Foreskin keratinocyte (primary cell): ENCODE measurements at places on chromosomes 1 and 21.

DNA sequence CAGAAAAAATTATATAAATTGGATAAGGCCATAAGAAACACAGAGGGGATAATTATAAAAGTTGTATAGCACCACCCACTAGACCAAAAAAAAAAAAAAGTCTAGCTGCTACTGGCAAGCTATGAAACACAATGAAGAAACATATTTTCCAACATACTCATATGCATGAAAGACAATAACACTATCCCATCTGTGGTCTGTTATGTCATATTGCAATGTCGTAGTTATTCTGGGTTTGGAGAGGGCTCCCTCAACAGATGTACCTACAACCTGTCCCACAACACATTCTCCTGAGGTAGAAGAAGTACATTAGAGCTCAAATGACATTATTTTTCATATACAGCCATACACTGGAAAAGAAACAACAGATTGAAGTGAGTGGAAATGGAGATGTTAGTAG lies 517.6 kb upstream of the ADGRL4 start:
- DNase-seq = no peak

- DNase-seq = no peak
These were observed 6.5 kb downstream of the DCAF8 start for GRCh38 chr1:160255781-160256300.

DNA sequence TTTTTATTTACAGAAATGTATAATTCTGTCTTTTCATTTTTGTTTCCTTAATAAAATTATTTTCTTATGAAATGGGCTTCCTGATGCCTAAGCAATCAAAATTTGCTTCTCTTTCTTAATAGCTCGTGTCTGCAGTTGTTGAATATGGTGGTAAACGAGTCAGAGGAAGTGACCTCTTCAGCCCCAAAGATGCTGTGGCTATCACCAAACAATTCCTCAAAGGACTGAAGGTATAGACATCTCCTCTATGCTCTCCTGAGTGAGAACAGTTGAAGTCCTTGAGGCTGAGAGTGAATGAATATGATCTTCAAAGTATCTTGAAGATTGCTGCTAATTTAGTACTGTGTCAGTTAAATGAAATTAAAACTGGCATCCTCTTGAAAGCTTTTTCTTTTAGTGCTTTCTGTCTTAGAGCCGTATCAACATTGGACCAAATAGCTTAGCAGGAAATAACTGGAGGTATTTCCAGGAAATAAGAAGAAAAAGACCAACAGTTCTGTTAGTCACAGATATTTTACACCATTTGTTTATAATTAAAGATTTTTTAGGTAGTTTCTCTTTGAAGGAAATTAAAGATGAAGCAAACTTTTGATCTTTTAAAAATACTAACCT lies 24.7 kb downstream of the VPS45 start:
- no peak for DNase-seq

DNA sequence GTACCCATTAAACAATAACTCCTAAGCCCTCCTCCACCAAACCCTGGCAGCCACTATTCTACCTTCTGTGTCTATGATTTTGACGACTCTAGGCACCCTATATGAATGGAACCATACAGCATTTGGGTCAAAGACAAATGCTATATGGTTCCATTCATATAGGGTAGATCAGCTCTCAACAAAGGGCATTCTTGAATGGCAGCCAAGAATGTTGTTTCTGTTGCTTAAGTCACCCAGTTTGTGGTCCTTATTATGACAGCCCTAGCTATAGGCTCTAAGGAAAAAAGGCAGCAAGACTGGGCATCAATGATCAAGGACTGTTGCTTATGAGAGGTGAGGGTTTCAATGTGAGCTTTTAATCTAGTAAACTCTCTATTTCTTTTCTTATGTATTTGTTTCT lies 4.7 kb upstream of the SLC5A9 start:
- no peak for DNase-seq

GRCh38 chr1:46333300-46334029 lies 7.1 kb upstream of the NSUN4 start:
- DNase-seq = no peak

- DNase-seq = no peak
These were observed 8.6 kb upstream of the SEMA4A start for GRCh38 chr1:156144742-156145141.

GRCh38 chr1:38060498-38060897 lies 13.9 kb upstream of the POU3F1 start:
- no peak for DNase-seq

- no peak for DNase-seq
These were observed 19.6 kb upstream of the FAM89A start for GRCh38 chr1:231059566-231060193.

DNA sequence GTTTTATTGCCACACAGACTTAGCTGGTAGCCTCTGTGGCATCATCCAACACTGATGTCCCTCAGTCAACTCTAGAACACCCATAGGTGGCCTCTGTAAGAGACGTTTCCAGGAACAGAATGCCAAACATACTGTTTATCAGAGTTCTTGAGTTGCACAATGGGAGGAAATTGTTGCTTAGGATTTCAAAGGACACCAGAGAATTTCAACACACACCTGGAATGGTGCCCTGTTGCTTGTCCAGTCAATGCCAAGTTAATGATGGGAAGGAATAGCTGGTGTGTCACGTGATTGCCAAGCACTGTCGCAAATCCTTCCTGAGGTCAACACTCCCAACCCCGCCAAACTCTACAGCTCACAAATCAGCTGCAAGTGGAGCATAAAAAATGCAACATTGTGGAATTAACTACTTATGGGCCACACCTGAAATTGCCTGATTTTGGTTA lies 28.6 kb upstream of the DUSP23 start:
- no peak for DNase-seq

- no peak for DNase-seq
These were observed 30.6 kb upstream of the CACNA1E start for GRCh38 chr1:181452746-181453145.

GRCh38 chr1:3292868-3293562 lies 161.4 kb upstream of the ARHGEF16 start:
- no peak for DNase-seq

- DNase-seq = no peak
These were observed 25.3 kb downstream of the F13B start for GRCh38 chr1:197041486-197042353.

- DNase-seq = peak; percentile 15
These were observed 102.6 kb downstream of the KIAA0319L start for GRCh38 chr1:35454616-35455015.

DNA sequence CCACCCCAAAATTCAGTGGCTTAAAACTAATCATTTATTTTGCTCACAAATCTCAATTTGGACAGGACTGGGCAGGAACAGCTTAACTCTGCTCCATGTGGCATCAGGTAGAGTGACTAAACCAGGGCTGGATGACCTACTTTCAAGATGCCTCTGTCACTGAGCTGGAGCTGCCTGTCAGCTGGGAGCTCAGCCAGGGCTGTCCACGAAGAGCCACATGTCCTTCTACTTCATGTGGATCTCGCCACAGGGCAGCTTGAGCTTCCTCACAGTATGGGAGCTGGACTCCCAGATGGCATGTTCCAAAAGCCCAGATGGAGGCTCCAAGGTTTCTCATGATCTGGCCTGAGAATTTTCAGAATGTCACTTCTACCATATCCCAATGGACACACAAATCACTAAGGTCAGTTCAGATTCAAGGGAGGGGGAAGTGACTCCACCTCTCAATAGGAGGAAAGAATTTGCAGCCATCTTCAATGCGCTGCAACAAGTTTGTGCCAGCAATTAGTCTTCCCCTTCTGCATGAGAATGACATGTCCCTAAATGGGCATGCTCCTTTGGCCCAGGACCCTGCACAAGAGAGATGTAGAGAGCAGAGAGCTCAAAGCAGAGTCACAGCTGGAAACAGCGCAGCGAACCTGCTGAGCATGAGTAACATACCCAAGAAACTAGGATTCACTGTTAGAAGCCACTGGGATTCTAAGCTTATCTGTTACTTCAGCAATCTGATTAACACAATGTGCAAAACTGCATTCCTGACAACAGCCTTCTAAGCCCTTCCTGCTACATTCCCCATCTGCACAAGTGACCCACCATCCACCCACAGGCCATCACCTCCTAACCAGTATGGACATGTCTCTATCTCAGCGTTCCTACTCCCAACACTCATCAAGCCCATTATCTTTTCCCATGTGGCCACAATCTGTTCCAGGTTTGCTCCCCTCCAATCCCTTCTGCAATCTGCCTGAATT lies 17.0 kb downstream of the HLCS start:
- DNase-seq = peak; percentile 89

GRCh38 chr1:185917646-185918045 lies 183.5 kb downstream of the HMCN1 start:
- DNase-seq = peak; percentile 34

DNA sequence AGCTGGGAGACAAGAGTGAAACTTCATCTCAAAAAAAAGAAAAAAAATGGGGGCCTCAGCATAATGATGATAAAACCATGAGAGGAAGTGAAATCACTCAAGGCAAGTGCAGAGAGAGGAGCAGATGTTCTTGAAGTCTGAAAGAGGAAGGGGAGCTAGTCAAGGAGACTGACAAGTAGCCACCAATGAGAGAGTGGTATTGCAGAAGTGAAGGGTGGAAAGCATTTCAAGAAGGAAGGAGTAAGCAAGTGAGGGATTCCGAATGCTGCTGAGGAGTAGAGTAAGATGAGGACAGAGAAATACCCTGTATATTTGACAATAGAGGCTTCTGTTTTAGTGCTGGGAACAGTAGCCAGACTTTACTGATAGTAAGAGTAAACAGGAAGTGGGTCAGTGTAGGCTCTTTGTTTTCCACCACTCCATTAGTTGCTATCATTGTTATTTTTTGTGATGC lies 2.9 kb downstream of the TATDN3 start:
- no peak for DNase-seq

- DNase-seq = no peak
These were observed 69.0 kb downstream of the HFM1 start for GRCh38 chr1:91335603-91336002.

DNA sequence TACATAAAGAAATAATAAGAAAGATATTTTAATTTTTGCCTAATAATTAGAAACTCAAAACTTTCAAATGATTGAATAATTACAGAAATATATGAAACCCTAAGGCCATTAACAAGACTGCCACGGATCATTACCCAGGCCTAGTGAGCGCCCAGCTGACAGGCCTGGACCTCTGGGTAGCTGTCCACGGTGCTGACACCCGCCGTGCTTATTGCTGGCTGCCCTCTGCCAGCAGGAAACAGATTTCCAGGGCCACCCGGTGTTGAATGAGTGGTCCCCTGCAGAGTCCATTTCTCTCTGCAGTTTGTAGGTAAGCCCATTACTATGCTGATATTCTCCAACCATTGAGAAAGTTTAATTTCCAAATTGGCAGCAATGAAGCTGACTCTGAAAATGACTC lies 254.4 kb upstream of the GJB5 start:
- no peak for DNase-seq

DNA sequence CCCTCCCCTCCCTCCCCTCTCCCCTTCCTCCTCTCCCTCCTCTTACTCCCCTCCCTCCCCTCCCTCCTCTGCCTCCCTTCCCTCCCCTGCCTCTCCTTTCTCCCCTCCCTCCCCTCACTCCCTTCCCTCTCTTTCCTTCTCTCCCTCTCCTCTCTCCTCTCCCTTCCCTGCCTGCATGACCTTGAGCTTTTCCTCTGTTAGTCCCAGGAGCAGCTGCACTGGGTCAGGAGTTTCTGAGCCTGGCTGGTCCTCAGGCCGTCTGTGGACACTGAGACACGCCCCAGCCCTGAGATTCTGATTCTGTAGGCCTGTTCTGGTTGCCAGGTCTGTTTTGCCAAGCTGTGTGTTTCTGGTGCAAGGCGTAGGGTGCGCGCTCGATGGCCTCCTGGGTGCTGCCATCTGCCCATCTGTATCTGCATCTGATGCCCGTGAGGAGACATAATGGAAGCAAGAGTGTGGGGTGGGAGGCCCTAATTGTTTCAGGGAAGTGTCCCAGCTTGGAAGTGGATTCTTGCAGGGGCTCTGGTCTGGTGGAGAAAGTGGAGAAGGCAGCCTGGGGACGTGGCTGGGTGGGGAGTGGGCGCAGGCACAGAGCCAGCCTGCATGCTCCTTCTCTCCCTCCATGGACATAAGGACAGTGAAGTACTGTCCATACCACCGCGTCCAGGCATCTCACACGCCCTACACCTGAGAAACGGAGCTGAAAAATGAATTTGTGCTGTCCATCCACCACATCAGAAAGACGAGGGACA lies 97.2 kb downstream of the WDR4 start:
- DNase-seq = no peak

DNA sequence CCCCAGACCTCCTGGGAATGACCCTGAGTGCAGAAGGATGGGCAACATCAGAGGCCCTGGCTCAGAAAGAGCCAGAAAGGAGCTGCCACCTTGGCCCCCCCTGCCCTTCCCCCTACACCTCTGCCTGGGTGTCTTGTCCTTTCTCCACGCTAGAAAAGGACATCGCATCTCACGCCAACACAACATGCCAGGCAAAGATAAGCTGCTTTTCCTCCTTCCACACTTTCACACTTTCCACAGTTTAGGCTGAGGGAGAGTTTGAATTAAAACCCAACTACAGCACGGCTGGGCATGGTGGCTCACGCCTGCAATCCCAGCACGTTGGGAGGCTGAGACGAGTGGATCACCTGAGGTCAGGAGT lies 109.5 kb downstream of the SPSB1 start:
- no peak for DNase-seq

- DNase-seq = no peak
These were observed 79.9 kb upstream of the LAMC2 start for GRCh38 chr1:183106166-183106565.

DNA sequence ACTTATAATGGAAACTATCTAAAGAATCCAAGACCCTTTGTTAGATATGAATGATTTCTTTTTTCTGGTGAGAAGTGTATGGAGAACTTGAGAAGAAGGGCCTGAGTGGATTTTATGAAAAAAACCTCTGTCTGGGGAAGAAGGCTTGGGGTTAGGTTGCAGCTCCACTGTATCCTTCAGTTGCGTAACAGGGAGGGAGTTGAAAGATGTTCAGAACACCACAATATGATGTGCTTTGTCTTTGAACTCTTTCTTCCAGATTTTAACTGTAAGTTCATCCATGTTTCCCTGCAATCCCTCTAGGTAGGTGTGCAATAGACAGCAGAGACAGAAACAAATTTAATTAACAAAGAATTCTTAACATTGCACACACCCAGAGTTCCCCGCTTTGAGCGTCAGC lies 125.8 kb upstream of the NFIA start:
- DNase-seq = no peak

- no peak for DNase-seq
These were observed 21.6 kb upstream of the PLA2G4A start for GRCh38 chr1:186807163-186807562.

DNA sequence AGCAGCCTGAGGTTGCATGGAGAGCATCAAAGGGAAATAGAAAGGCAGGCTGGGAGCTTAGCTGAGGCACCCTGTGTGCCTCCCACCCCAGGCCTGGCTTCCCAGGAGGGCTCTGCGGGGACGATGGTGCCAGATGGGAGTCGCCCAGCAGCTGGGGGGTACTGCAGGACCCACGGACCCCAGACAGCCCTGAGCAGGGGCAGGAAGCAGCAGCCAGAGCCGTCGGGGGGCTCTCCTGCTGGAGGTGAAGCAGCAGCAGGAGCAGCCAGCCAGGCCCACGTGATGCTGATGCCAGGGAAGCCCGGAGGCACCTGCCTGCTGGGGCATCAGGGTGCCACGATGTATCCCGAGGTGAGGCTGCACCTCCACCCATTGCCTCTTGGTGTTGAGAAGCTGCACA lies 20.4 kb downstream of the RAP1GAP start:
- no peak for DNase-seq
